ENCODE measurements at places on chromosomes 4 and X. TPM values are rescaled to one million over a fixed set of nuclear protein-coding genes. Genes with fewer than 3 reads are reported as not detected.

Gene CCDC120
- 0.66 TPM for total RNA-seq

Gene ZNF630
- 2.3 TPM for total RNA-seq

DNA sequence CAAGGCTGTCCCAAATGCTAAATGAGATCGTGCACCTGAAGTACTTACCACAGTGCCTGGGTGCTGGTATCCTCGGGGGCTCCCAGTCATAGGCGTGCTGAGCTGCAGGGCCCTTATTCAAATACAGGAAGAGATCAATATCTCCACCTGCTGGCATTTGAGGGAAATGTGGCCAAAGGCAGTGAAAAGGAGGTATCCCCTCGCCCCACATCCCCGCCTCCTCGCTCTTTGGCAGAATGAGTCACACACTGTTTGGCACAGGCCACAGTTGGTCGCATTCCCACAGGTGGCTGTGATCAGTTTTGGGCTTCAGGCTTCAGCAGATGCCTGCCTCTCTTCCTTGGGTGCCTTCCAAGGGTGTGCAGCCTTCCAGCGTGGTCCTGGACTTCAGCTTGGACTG, 28.4 kb downstream of the ZNF185 start:
- DNase-seq = peak; percentile 8

Gene SLC39A8
- total RNA-seq = 10.7 TPM

DNA sequence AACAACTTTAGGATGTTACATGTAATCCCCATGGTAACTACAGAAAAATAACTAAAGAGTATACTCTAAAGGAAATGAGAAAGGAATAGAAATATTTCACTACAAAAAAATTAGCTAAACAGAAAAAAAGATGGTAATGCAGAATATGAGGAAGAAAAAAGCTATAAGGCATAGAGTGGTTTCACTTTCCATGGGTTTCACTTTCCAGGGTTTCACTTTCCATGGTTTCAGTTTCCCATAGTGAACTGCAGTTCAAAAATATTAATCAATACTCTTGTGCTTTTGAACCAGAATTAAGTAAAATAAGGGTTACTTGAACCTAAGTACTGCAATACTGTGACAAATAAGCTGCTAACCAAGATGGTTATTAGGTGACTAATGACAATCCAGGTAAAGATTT, 42.0 kb downstream of the NPFFR2 start:
- DNase-seq = no peak

Gene CHRNA9
- total RNA-seq = not detected

Gene TMEM33
- total RNA-seq = 68.8 TPM

Gene HEPH
- 3.0 TPM for total RNA-seq

- no peak for DNase-seq
Observed at GRCh38 chrX:134929808-134930207, 61.0 kb upstream of the SMIM10 start.

- DNase-seq = no peak
Observed at GRCh38 chrX:10077425-10078188, 79.2 kb upstream of the CLCN4 start.

DNA sequence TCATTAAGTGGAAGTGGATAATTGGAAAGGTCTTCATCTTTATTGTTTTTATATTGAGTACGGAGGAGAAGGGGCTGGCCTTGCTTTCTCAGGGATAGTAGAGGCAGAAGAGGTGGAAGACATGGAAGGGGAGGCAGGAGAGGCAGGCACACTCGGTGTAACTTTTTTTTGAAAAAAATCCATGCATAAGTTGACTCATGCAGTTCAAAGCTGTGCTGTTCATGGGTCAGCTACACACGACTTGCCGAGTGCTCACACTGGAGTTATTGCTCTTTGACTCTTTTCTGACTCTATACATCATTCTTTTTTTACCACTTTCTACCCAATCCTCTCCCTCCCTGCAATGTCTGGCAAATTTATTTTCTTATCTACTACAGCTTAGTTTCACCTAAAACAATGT, 158.3 kb upstream of the AADAT start:
- DNase-seq = no peak

Gene LRP2BP
- total RNA-seq = 0.39 TPM

Gene HHIP
- total RNA-seq = 217 TPM

- no peak for DNase-seq
Observed at GRCh38 chr4:184814686-184815045, 11.1 kb downstream of the ACSL1 start.

DNA sequence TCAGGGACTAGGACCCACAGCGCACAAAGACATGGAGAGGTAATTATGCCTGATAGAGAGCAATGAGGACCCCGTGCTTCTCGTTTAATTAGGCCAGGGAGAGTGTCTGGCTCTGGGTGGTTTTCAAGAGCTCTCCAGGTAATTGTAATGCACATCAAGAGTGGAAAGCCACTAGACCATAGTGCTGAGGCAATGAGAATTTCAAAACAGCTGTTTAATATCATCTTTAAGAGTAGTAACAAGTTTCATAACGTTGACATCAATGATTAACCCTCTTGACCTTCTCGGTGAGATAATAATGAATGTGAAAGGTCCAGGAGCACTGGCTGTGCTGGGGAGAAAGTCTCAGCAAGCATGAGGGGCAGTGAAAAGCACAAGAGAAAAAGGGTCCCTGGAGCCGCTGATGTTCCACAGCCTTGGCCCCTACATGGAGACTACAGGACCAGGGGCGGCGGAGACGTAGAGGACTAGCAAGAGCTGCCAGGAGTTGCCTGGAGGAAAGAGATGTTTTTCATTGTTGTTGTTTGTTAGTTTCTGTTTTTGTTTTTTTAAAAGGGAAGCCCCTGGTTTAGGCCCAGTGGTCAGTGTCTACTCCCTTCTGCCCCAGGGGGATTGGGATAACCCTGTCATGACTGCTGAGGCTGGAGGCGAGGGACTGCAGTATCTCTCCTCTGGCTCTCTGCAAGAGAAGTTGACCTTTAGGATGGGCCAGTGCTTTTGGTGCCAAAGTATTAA, 14.8 kb upstream of the CXCR3 start:
- DNase-seq = no peak

DNA sequence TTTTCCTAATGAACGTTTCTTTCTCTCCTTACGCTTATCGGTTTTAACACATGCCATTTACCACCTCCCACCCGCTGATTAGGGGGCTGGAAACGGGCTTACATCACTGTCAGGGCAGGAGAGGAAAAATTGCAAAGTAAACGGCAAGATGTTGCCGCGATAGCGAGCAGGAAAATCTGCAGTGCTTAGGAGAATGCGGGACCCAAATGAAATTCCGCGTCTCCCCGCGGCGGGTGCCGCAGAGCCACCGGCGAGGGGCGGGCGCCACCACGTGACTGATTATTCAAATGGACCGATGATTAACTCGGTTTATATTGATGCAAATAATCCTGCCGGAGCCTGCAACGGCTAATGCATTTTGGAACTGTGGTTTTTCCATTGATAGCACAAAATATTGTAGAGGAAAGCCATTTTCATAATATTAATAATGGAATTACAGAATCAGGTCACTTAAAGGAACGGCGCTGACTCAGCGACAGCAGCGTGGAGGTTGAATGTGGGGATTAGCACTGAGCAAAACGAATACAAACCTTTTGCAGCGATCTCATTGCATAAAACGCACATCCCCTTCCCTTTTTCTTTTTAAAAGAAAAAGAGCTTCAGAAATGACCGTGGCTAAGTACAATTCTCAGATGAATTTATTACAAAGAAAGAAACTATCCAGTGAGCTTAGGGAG, 224.2 kb downstream of the STIM2 start:
- no peak for DNase-seq

Gene DHRSX
- total RNA-seq = 18.3 TPM

Gene PNMA6F
- total RNA-seq = not detected

DNA sequence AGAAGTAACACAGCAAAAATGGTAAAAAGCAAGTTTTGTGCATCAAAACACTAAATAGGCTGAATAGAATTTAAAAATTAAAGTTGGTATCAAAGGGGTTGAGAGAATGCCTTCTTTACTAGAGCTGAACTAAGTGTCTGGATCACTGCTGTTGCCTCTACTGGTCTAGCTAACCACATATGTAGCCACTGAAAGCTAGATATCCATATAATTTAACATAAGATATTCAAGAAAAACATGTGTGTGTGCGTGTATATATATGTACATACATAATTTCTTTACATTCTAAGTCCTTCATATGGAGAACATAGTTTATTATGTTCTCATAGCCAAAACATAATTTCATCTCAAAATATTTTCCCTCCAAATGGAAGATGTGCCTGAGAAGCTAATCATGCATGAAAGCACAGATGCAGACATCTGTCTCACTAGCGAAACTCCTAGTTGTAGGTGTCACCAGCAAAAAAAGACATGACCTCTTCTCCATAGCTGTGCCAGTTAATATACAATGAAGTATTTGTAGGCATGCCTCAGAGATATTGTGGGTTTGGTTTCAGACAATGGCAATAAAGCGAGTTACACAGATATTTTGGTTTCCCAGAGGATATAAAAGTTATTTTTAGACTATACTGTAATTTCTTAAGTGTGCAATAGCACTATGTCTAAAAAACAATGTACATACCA, 47.3 kb downstream of the PDE5A start:
- no peak for DNase-seq

DNA sequence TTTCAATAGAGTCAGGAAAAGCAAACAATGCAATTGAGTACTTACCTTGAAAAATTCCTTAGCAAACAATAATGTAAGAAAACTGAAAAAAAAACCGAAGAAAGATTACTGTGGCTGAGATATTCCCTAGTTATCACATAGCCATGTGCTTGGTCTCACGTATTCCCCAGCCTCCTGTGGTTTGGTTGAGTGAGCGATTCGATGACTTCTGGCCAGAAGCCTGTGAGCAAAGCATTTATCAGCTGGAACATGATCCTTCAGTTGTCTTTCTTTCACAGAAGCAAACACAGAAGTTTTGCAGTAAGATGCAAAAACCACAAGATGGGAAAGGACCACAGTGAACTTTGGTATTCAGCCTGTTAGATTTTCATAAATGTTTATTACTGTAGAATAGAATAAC, 1754.3 kb upstream of the AGA start:
- DNase-seq = no peak

DNA sequence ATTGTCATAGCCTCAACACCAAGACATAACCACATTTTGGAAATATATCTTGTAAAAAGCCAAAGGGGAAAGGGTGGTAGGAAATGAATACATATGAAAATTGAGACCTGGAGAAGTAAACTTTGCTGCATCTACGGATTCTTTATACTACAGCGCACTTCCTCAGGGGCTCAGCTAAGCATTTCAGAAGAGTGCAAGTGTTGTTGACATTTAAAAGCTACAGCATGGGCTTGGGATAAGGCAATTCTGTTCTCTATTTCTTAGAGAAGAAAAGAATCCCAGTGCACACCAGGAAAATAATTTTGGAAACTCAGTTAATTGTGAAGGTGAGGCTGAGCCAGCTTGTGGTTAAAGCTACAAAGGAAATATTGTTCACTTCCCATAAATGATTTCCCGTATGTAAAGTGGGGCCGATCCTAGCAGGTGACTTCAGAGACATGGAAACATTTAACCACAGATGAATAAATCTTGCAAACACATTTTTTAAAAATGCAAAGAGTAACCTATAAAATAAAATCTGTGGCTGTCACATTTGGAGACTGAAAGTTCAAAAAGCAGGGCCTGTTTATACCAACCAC, 12.6 kb upstream of the GBA3 start:
- no peak for DNase-seq

DNA sequence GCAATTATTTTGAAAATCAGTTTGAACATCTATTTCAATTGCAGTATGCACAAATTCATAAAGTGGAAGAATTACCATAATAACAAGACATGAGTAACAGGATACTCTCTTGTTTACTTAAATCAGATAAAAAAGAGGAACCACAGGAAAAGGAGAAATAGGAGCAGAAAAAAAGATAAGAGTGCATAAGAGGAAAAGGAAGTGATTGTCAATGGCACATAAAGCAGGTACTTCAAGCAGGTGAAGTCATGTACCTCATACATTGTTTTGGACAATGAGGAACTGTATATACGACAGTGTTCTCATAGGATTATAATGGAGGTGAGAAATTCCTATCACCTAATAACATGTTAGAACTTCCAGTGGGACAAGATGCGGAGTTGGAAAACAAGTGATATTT, 334.5 kb upstream of the PCDH7 start:
- DNase-seq = no peak

Data from pulmonary artery endothelial cell (primary cell).